Anterior cingulate cortex (tissue), 58 donors: ENCODE measurements at places on chromosomes 6 and 20.

DNA sequence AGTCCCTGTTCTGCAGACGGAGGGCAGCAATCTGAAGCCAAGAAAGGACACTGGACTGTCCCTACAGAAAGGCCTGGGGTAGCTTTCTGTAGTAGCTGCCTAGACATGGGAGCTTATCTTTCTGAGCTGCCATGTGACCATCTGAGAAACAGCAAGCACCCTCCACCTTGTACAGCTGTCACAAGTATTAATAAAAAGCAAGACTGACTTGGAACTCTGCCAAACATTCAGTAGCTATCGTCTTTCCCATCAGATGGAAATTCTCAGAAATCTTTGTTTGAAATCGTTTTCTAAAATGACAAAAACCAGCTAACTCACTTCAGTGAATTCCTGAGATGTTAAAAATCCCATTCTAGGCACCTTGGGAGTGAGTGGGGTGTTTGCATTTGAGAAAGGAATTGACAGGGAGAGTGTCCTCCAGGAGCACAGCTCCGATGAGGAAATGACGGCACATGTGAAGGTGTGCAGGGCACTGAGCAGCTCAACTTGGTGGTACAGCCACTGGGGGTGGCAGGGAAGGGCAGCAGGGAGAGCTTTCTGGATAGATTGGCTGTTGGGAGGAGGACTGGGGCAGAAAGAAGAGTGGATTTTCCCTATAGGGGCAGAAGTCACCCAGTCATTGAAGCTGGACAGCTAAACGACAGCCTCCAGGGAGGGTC is 24.5 kb downstream of the ACSS1 start:
- no peak for DNase-seq

GRCh38 chr6:75065523-75065922 is 140.3 kb downstream of the COL12A1 start:
- DNase-seq = no peak

GRCh38 chr6:85406641-85407075 is 43.2 kb upstream of the NT5E start:
- no peak for DNase-seq

DNA sequence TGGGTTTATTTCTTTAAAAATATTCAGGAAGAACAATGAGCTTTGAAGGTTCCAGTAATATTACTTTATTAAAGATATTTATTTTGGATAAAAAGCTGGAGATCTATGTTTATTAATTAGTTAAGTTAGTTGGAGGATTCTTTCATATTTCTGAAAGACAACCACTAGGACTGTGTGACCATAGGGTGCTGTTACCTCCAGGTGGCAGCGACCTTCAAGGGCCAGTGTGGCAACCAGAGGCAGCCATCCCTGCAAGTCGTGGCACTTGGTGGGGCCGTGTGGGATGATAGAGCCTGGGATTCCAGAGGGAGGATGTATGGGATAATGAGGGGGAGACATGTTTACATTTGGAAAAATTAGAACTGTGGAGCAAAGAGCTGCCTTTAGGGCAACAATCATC is 95.5 kb upstream of the SCP2D1 start:
- DNase-seq = no peak

DNA sequence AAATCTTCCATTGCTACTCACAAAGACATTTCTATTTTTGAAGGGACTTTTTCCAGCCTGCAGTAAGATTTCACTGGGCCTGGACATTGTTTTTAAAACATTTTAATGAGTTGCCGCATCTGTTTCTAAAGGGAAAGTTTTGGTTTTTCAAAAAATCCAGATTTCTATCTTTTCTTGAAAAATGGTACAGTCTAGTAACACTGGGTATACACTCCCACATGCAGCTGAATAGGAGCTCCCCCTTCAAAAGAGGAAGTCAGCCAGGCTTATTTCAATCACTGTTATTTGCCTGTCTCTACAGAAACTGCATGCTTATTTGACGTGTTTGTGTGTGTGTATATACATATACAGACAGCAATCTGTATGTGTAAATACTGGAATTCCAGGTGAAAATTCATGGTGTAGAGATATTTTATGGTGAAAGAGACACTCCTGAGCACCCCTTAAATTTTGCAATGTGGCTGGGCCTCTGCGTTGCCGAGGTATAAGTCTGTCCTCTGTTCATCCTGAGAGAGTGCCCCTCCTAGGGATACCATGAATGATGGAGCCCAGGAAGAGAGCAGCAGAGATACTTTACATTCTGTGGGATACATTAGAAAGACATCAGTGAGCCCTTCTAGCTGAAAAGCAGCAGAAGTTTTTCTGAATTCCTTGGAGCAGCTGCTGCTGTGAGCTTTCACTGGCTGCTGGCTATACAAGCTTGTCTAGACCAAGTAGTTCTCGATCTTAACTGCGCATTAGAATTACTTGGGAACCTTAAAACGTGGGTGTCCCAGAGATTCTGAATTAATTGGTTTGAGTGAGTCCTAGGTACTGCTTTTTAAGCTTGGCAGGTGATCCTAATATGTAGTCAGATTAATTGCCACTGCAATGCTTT is 12.0 kb upstream of the ABRACL start:
- no peak for DNase-seq

DNA sequence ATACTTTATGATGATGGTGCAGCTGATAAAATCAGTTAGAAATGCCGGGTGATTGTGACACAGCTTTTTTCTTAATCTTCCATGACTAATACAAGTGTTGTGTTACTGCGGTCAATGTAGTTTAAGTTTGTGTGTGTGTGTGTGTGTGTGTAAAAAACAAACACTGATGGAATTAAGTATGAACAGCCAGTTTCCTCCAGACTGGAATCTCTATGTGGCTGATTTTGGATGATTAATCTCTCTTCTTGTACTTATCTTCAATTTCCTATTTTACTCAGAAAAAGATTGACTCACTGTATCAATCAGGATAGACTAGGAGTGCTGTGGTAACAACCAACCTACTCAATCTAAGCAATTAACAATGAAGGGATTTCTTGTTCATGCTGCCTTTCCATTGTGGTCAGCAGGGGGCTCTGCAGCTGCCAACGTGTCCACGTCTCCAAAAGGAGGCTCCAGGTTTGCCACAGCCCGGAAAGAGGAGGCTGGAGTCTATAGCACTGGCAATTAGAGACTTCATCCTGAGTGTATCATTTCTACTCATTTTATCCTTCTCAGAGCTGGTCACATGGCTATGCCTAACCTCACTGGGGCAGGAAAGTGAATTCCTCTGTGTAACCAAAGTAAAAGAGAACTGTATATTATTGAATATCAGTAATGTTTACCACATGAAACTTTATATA is 107.7 kb downstream of the CD109 start:
- DNase-seq = no peak

DNA sequence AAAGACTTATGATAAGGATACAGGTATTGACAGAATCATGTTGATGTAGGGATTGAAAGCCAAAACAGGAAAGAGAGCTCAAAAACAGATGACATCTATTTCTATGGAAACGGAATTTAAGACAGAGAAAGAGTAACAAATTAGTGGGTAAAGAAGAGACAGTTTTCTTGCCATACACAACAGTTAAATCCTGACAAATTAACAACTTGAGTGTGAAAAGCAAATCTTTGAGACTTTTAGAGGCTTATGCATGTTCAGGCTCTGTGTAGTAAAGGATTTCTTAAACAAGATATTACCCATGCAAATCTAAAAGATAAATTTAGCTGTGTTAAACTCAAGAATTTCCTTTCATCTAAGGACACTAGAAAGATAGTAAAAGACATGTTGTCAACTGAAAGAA is 68.5 kb downstream of the SLC22A1 start:
- no peak for DNase-seq

- DNase-seq = no peak
Measured at GRCh38 chr6:29759457-29759856, 36.2 kb downstream of the HLA-F start.

GRCh38 chr6:22325481-22325880 is 28.6 kb upstream of the PRL start:
- no peak for DNase-seq

GRCh38 chr6:35385457-35386202 is 43.3 kb downstream of the PPARD start:
- DNase-seq = no peak

- DNase-seq = no peak
Measured at GRCh38 chr6:1950631-1951030, 294.8 kb downstream of the GMDS start.

DNA sequence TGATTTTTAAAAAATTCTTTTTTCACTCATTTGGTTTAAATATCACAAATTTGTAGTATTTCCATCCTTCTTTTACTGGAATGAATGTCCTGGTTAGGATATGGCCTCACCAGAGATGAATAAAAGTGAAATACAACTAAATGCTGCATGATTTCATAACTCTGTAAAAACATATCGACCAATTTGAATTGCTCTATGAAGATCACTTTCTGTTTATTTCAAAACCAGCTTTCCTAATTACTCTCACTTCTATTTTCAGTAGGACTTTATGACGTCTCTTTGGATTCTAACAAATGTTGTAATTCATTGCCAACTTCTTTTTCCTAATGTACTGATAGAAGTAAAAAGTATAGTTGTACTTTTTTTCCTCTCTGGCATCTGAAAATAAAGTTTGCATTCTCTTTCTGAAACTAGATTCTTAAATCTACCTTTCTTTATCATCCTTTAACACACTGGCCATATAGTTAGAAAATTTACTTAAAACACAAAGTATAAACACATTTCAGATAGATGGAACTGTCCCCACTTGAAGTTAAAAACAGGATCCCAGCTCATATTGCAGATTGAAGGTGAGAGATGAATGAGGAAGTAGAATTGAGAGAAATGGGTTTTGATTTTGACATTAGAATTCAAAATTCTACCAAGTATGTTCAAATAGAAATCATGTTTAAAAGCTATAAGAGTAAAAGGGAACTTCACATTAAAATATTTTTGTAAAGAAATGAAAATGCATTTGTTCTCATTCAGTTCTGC is 40.3 kb upstream of the IL20RA start:
- no peak for DNase-seq

GRCh38 chr6:55782275-55782674 is 93.1 kb downstream of the BMP5 start:
- no peak for DNase-seq

DNA sequence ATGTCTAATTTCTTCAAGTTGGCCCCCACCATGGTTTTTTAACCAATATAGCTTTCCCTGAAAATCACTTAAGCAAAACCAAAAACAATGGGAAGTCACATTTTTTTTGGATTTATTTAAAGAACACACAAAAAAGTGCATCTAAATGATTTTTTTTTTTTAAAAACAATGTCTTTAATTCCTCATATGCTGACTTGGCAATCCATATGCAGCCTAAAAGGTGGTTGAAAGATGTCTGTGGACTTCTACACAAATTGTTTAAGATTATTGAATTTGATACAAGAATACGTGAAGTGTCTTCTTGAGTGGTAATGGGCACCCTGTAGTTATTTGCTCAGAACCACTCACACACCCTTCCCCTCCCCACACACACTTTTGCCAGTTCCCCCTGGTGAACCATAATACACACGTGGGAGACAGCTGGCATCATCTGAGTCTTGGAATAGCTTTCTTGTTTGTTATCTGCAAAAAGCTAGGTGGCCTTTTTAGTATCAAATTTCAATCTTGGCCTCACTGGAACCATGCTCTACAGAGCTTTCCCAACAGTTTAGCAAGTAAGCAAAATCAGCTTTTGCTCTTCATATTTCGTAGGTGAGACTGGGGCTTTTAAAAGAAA is 60.9 kb upstream of the TULP1 start:
- DNase-seq = no peak

DNA sequence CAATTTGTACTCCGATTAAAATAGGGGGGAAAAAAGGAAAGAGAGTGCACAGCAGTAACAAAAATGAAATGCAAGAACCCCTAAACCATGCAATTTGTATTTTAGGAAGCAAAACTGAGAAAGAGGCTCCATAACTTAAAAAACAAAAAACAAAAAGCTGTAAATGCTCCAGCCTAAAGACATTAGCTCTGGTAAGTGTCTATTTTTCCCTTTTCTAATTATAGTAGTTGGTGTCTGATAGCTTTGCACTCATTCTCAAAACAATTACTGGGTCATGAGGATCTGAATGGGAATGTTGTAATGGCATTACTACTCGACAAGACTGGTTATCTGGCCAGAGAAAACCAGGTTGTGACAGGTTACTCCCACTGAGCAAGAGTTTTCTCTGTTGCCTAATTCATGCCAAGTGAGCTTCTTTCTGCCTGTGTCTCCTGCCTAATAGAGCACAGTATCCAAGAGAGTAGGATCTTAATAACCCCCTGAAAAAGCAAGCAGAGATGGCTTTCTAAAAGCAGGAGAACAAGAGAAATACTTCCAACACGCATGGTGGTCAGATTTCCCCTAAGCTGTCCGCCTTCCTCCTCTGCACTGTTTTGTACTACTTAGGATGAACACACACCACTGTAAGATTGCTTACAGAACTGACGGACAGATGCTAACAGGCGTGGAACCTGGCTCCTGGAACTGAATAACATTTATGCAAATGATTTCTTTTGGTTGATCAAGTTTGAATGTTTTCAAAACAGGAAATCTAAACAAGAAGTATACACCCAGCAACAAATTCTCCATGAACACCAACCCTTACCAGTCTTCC is 86.4 kb downstream of the FKBP5 start:
- DNase-seq = no peak

DNA sequence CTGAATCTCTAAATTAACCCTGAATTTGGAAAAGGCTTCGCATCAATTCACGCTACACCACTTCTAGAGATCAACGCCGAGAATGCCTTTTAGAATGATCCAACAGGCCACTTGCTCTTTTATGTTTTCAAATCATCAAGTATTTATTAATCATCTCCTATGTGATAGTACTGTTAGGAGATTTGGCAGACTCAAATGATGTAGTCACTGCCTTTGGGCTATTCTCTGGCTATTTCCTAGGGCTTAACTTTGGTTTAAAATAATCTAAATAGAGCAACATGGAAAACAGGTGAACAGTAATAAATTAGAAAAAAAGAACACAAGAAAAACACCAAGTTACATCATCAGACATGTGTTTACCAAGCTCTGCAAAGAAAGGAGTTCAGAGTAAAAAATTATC is 140.3 kb downstream of the TENT5A start:
- DNase-seq = no peak

GRCh38 chr20:62782149-62782892 is 14.0 kb upstream of the MRGBP start:
- DNase-seq = no peak

- DNase-seq = no peak
Measured at GRCh38 chr6:139982195-139982594, 607.7 kb upstream of the CITED2 start.

- DNase-seq = no peak
Measured at GRCh38 chr6:3797231-3798054, 45.9 kb upstream of the PXDC1 start.

DNA sequence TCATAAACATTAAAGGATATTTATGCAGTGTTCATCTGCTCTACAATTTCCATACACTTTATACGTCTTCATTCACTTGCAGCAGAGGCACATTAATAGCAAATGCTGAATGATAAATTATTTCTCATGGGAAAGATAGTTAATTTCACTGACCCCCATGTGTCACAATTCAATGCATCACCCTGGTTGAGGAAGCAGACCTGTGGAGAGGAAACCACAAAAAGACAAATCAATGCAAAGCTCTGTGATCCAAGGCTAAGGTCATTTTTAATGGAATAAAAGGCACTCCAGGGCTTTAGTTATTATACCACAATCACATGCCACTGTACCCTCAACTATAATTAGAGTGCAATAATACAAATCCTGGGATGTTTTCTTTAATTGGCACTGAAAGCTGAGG is 40.3 kb upstream of the TENT5A start:
- no peak for DNase-seq

- DNase-seq = no peak
Measured at GRCh38 chr6:27267857-27268434, 20.4 kb downstream of the PRSS16 start.
